ENCODE measurements at places on chromosomes 11 and 22.

GRCh38 chr11:73269459-73270015 is 2.6 kb upstream of the P2RY6 start:
- DNase-seq: no peak

GRCh38 chr11:64245797-64246620 is 734 bp downstream of the PPP1R14B start:
- DNase-seq: peak; percentile 70

DNA sequence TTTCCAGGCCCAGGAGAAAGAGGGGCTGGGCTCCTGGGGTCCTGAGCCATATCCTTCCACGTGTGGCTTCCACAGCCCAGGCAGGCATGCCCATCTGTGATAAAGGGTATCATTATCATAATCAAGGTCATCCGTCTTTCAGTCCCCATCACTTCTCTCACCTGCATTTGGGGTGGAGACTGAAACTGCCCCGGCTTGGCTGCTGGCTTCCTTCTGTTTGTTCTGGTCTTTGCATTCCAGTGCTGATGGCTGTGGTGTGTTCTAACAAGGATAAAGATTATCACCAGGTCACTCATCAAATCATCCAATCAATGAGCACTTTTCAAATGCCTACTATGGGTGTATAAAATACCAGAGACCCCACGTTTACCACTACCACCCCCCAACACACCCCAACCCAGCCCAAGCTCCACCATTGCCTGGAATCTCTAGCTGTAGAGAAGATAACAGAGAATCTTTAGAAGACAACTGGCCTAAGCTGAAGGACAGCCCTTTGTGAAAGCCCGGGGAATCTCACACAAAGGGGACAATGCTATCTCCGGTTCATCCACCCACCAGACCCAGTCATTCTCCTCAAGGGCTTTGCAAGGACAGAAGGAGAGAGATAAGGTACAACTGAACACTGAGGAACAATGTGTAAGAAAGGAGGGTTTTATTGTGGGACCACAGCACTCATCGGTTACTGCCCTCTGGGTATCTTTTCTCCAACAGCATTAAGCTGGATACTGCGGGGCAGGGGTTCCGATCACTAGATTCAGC is 54.9 kb downstream of the AHNAK start:
- DNase-seq: no peak

DNA sequence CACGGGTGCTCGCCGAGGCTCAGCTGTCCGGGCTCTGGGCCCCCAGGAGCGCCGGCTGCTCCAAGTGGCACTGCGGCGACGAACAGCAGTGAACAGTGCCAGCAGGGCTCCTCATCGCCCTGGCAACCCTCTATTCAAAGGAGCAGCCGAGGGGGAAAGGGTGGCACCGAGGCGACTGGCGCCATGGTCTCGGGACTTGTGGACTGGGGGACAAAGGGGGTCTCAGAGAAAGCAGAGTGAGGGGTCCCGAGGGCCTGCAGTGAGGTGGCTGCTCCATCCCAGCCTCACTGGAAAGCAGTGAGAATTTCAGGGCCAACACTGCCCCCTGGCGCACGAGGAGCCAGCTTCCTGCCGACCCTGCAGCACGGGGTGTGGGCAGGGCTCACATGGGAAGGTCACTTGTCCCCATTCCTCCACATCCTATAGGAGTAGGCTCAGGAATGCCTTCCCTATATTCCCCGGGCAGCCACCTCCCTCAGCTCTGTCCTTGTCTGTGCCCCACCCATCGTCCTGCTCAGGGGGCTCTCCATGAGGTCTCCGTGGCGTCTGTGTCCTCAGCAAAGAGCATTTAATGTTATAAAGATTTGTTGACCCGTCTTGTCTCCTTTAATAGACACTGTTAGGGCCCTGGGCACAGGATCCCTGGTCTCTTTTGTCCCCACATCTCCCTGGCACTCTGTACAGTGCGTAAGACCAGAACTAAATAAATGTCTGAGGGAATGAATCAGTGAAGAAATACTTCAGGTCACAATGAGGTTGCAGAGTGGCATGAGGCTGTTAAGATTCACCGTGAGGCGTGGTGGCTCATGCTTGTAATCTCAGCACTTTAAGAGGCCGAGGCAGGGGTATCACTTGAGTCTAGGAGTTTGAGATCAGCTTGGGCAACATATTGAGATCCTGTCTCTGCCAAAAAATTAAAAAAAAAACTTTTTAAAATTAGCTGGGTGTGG is 26.4 kb downstream of the LRFN4 start:
- DNase-seq: peak; percentile 46

DNA sequence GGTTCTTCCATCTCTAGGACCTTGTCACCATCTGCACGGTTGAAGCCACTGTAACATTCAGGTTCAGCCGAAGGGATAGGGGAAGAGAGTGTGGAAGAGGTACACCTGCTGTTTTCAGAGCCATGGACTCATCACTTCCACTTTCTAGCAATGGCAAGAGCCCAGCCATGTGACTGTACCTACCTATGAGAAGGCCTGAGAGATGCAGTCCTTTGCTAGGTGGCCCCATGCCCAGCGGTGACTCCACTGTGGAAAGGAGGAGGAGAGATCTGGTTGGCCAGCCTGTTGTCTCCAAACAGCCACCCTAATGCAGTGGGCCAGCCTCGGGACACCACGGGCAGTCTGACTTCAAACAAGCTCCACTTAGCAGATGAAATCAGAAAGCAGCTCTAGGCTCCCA is 16.0 kb downstream of the RASD2 start:
- DNase-seq: no peak

GRCh38 chr11:32939046-32939445 is 46.4 kb downstream of the QSER1 start:
- DNase-seq: no peak

GRCh38 chr11:6664551-6664950 is 8.9 kb upstream of the DCHS1 start:
- no peak for DNase-seq

DNA sequence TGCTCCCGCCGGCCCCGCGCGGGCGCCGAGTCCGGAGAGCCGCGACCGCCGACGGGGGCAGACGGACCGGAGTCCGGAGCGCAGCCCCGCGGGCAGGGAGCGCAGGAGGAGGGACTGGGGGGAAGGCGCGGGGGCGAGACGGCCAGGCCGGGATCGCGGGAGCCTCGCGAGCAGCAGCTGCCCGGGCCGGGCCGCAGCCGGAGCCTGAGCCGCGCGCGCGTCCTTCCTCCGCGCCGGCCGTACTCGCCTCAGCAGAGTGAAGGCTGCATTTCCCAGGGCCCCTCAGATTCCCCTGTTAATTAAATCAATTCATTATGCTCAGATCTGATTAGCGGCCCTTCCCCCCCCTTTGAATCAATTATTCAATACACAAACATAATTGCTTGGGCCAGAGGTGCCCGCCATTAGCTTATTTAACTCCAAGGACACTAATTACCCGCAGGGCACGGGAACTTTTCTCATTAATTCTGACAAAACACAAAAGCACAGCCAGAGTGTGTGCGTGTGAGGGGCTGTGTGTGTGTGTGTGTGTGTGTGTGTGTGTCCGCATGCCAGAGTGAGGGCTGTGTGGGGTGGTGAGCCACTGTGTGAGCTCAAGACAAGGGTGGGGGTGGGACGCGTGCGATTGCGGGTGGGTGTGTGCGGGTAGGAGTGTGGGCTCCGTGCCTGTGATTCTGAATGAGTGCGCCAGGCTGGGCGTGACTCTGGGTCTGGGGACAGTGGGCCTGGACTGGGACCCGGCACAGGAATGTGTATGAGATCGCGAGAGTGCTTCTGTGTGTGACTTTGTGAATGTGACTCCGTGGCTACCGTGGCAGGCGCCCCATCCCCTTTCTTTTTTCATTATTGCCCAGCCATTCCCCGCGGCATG is 5.1 kb upstream of the LMO1 start:
- DNase-seq: no peak

GRCh38 chr11:1453611-1454034 is 33.0 kb downstream of the MOB2 start:
- DNase-seq: no peak

DNA sequence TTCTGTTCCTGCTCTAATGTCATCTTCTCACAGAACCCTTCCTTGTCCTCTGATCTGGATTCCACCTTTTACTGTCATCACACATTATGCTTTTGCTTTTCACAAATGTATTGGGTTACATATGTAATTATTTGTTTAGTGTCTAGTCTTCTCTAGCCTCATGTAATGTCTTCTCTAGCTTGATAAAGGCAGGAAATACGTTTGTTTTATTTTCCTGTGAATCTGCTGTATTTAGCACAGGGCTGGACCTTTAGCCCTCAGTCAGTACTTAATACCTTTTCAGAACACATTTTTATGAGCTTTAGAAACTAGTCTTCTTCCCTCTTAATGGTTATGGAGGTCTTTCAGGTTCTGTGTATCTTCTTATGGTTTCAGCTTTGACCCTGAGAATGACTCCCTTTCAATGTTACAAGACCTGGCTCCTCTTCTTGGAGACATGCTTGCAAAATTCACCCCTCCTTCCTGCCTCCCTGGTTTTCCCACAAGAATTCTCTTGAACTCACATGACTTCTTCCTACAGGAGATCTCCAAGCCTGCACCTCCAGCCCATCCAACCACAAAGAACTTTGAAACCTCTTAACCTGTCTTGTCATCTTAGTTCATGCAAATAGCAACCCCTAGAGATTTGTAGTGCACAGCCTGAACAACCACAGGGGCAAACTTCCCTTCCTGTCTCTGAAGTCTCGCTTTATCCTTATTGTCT is 132.7 kb upstream of the DDI1 start:
- DNase-seq: no peak

GRCh38 chr11:22433094-22433455 is 94.9 kb downstream of the SLC17A6 start:
- no peak for DNase-seq

- no peak for DNase-seq
Observed at GRCh38 chr11:62489204-62489603, 57.4 kb downstream of the AHNAK start.

- no peak for DNase-seq
Observed at GRCh38 chr11:82750643-82751139, 17.0 kb upstream of the FAM181B start.

GRCh38 chr11:2664376-2664775 is 35.4 kb downstream of the KCNQ1OT1 start:
- DNase-seq: no peak

DNA sequence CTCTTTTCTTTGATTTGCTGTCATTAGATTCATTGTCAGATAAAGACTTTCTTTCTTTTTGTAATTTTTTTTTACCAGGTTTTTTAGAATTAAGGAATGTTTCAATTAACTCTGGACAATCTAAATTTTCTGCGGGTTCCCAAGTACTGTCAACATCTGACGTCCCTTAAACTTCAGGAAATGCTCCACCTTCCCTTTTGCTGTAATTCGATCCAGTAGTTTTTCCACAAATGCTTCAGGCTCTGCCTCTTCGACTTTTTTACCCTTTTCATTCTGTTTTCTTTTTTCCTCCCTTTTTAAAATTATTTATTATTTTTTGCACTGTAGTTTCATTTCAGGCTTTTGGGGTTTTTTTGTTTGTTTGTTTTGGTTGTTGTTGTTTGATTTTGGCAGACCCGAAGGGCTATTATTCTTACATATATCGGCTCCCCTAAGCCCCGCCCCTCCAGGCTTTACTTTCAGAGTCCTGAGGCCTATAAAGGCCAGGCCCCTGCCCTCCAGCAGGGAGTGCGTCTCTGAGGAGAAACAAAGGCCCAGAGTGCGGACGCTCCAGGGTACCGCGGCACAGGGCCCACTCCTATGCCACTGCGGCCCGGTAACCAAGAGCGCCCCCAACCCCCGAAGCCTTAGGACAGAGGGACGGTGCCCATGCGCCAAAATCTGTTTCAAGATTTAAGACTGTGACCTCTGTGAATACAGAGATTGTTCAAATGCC is 116.4 kb downstream of the TYR start:
- no peak for DNase-seq

GRCh38 chr22:38338772-38339379 is 21.6 kb upstream of the CSNK1E start:
- no peak for DNase-seq

GRCh38 chr11:61756452-61757212 is 4.2 kb downstream of the MYRF start:
- peak; percentile 66 for DNase-seq

DNA sequence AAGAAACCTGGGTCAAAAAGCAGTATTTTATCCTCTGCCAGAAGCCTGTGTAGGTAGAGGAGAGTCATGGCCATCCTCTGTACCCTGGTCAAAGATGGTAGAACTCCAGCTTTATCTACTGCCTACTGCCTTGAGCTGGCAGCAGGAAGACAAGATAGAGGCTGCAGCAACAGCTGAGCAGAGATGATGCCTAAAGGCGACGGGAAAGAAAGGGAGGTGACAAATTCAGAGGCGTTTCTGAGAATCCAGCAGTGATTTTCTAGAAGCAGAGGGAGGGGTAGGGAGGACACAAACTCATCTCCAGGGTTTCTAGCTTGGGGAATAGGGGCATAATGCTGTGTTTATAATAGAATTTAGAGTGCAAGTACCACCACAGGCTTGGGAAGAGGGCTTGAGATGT is 15.5 kb upstream of the C1QTNF4 start:
- no peak for DNase-seq

GRCh38 chr11:60261014-60261413 is 18.1 kb upstream of the MS4A4E start:
- no peak for DNase-seq

DNA sequence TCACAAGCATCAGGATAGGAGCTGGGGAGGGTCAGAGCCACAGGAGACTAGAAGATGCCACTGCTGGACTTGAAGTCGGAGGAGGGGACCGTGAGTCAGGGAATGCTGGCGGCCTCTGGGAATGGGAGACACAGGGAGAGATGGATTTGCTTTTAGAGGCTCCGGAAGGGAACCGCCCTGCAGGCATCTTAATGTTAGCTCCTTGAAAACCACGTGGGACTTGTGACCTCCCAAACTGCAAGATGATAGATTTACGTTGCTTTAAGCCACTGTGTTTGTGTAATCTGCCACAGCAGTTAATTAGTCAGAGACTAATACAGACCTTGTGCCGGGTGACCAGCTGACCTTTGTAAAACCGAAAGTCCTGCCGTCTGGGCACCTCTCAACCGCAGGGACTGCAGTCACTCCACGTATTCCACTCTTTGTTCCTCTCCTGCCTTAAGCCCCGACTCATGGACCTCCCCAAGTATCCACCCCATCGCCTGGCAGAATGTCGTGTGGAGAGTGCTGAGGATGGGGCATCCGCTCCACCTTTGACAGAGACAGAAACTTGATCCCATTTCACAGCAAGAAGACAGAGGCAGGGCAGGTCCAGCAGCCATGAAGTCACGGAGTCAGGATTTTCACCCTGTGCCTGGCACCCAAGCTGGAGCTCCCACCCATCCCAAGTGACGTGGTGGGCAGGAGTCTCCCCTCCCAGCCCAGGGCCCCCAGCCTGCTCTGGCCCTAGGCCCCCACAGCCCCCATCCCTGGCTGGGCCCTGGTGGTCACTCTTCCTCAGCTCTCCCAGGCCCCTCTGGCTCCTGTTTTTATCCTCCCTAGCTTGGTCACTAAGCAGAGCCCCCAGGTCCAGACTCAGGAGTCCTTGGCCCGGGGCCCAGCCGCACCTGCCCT is 19.4 kb upstream of the CTSD start:
- no peak for DNase-seq

Measured in activated gamma-delta T cell treated with Interleukin-2 at 50 U/mL for 16 hours (primary cell).